ENCODE measurements at places on chromosomes 3 and 15.

GRCh38 chr3:195613468-195614069, 29.8 kb upstream of the APOD start:
- no peak for DNase-seq

DNA sequence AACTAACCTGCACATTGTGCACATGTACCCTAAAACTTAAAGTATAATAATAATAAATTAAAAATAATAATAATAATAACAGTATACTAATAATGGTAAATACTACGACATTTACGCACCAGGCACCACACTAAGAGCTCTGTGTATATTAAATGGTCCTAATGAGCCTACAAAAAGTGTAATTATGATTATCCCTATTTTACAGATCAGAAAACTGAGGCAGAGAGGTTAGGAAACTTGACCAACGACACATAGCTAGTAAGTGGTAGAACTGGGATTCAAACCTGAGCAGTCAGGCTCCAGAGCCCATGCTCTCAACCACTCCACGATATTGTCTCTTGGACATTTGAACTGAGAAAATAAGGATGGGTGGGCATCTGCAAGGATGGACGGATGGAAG, 15.0 kb downstream of the KIF7 start:
- no peak for DNase-seq

- DNase-seq, result no peak
These were observed 9.9 kb upstream of the TFDP2 start for GRCh38 chr3:142159083-142159740.

DNA sequence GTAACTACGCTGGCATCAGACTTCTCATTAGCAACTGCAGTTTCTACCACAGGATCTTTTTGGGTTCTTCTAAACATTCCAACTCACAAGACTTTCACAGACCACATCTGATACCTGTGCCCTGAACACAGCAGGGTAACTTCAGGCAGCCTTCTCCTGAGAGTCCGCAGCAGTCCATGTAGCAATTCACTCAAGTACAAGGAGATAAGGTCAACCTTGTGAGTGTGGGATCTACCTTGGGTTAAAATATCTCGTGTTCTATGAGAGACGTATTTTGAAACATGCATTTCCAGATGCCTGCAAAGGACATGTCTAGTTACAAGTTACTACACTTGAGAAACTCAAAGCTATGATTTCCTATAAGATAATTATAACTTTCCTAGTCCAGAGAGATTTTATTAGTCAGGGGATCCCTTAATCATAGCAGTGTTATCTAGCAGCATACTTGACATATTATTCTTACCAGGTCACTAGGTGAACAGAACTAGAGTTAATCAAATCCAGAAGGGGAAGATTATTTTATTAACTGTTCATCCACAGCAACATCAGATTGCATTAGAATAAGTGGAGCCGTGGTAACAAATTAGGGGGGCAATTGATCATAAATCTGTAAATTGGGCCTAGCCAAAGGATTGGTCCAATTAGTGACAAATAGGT, 66.4 kb downstream of the ASTE1 start:
- DNase-seq, result no peak

Data from T-helper 2 cell (primary cell).